Smooth muscle cell of the coronary artery (primary cell): ENCODE measurements at places on chromosomes 7 and 10. TPM values are rescaled to one million over a fixed set of nuclear protein-coding genes. Genes with fewer than 3 reads are reported as not detected.

RNLS gene
- total RNA-seq: 6.7 and 13.1 TPM in 2 replicates

MAD1L1 gene
- total RNA-seq: 53.6 and 59.3 TPM in 2 replicates

LRIT1 gene
- not detected in 2 replicates for total RNA-seq

CHAT gene
- not detected in 2 replicates for total RNA-seq

PPP3CB gene
- total RNA-seq: 18.4 and 21.1 TPM in 2 replicates

ATRNL1 gene
- 0.23 and 1.4 TPM in 2 replicates for total RNA-seq

NFKB2 gene
- 11.8 and 17.1 TPM in 2 replicates for total RNA-seq

HOXA9 gene
- total RNA-seq: not detected in 2 replicates

CRTAC1 gene
- 0.08 and 0.12 TPM in 2 replicates for total RNA-seq

OPALIN gene
- total RNA-seq: not detected in 2 replicates

ABCC2 gene
- total RNA-seq: 0.15 and 1.1 TPM in 2 replicates

MAGI2 gene
- 2.4 and 5.1 TPM in 2 replicates for total RNA-seq

ADAM22 gene
- total RNA-seq: 0.08 and 0.59 TPM in 2 replicates
